Activated CD8-positive, alpha-beta memory T cell treated with anti-CD3 and anti-CD28 coated beads for 1 hour (primary cell): ENCODE measurements at places on chromosomes 3 and 15.

- DNase-seq = no peak
Observed at GRCh38 chr15:99707473-99708270, 25.6 kb downstream of the LYSMD4 start.

DNA sequence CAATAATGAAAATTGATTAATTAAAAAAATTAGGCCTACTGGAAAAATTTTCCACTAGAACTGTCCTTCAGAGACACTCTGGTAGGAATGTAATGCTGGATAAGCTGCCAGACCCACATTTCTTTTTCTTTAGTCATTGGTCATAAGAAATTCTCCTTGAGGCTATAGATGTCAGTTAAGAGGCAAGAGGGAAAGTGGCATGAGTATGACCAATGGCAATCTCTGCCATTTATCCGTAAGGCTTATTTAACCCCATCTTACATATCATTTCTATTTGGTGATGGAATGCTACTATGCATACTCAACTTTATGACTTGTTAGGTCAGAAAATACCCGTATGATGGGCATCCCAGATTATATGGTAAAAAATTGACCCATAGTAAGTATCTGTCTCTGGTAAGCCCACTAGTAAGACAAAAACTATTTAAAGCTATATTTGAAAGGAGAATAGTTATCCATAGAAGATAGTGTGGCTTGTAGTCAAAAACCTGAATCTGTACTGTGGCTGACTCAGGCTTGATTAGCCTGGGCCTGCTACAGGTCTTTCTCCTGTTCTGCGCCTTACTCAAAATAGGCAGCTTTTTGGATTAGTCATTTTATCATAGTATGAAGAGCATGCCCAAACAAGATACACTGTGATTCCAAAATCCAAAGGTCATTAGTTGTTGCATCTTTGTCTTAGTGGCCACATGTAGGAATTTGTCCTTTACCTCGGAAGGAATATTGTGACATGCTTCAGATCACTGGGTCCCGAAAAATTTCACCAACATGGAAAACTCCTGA lies 314.7 kb downstream of the PYDC2 start:
- no peak for DNase-seq

DNA sequence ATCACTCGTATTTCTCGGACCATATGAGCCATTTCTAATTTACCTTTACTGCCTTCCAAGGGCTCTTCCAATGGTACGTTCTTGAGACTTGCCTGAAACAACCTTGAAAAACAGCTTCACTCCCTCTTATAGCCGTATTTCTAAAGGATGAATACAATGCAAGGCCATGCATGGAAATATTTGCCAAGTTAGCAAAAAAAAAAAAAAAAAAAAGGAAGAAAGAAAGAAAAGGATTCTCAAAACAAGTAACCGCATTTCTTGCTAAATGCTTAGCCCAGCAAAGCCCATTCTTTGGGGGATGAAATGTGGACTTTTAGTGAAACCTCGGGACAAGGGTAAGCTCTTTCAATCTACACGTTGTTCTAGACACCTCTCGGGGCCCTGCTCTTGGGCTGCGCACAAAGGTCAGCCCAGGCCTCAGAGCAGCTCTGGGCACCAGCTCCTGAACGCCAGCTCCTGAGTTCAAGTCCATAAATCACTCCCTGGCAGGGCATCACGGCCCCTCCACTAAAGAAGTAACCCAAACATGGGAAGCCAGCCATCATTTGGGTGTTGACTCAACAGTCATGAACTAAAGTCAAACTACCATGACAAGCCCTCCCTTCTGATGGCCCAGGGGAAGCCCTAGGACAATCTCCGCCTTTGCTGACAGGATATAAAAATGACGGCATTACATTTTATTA lies 132.7 kb downstream of the ADAMTS17 start:
- no peak for DNase-seq

DNA sequence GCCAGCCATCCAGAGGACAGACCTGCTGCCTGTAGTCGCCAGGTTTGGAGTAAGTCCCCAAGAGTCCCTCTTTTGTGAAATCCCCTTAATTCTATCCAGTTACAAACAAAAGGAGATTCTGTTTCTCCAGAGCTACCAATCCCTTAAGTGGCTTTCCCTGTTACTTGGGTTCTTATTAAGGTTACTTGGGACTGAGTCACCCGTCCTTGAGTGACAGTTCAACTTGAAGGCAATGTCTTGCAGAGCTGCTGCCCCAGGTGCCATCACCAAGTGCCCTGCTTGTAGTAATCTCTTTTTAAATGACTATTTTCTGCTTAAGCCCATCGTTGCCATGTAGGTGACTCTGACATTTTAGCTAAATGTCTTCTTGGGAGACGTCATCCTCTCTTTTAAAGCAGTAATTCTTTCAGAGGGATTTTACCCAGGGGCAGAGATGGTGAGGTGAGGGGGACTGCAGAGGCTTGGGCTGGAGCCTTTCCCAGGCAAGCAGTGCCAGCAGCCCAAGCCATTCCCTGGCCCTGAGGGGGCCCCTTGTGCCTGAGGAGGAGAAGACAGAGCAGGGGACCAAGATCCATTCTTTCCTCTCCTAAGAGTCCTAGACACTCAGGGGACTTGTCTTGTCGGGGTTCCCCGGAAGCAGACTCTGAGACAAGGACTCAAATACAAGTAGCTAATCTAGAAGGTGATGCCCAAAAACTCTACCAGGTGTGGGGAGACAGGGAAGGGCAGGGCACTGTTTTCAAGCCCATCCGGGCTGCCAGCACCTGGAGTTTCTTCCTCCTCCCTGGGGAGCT lies 253.7 kb downstream of the PLCL2 start:
- no peak for DNase-seq
